Tibial artery (tissue), 4 donors: ENCODE measurements at places on chromosomes 1 and 21.

GRCh38 chr1:228792601-228793000 is 57.3 kb downstream of the RHOU start:
- H3K27ac ChIP-seq: no peak overlapping the region
- no peak overlapping the region for H3K4me3 ChIP-seq
- H3K4me1 ChIP-seq: no peaks in the 10 kb centered on the region
- H3K36me3 ChIP-seq: no peaks in the 10 kb centered on the region

DNA sequence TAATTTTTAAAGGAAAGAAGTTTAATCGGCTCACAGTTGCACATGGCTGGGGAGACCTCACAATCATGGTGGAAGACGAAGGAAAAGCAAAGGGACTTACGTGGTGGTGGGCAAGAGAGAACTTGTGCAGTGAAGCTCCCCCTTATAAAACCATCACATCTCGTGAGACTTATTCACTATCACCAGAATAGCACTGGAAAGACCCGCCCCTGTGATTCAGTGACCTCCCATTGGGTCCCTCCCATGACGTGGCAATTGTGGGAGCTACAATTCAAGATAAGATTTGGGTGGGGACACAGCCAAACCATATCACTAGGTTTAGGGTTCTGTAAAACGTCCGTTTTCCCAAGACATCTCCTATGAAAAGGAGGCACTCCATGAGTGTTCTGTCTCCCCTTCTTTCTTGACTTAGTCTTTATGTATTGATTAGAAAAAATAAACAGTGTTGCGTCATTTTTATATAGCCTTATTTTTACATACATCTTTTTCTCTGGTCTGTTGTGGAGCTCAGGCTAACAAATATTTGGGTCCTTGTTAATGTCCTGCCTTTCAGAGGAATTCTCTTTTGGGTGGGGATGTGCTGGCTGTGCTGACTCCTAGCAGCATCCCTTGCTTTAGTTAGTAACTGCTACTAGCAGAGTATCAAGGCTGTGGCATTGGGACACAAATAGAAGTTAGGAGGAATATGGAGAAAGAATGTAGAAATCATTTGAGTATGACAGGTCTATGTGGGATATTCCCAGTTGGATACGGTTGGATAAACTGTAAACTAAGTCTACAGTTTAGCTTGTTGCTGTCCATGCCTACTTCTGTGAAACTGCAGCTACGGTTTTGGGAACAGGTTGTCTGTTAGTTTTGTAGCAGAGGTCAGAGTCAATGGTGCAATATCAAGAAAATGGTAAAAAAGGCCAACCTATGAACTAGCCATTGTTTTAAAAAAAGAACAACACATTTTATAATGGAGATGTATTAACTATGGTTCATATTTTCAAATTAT is 23.5 kb downstream of the BACH1 start:
- no peak overlapping the region for H3K27ac ChIP-seq
- no peak for DNase-seq
- H3K27me3 ChIP-seq: no peaks in the 10 kb centered on the region
- H3K36me3 ChIP-seq: peaks cover 33% of the 10 kb centered on the region
- no peak overlapping the region for H3K4me3 ChIP-seq
- no peaks in the 10 kb centered on the region for H3K4me1 ChIP-seq

GRCh38 chr1:183838221-183838620 is 33.3 kb downstream of the RGL1 start:
- no peaks in the 10 kb centered on the region for H3K27me3 ChIP-seq
- no peak for DNase-seq
- no peaks in the 10 kb centered on the region for H3K4me1 ChIP-seq
- H3K36me3 ChIP-seq: no peaks in the 10 kb centered on the region

- no peaks in the 10 kb centered on the region for H3K4me1 ChIP-seq
- no peak for DNase-seq
Observed at GRCh38 chr1:192805832-192806323, 3.0 kb upstream of the RGS2 start.

DNA sequence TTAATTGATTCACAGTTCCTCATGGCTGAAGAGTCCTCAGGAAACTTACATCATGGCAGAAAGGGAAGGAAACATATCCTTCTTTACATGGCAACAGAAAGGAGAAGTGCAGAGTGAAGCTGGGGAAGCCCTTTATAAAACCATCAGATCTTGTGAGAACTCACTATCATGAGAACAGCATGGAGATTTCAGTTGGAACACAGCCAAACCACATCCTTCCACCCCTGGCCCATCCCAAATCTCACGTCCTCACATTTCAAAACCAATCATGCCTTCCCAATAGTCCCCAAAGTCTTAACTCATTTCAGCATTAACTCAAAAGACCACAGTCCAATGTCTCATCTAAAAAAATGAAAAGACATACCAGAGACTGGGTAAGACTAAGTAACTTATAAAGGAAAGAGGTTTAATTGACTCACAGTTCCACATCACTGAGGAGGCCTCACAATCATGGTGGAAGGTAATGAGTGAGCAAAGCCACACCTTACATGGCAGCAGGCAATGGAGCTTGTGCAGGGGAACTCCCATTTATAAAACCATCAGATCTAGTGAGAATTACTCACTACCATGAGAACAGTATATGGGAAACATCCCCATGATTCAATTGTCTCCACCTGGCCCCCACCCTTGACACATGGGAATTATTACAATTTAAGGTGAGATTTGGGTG is 105.2 kb downstream of the MRPL39 start:
- no peaks in the 10 kb centered on the region for H3K36me3 ChIP-seq
- H3K27me3 ChIP-seq: no peaks in the 10 kb centered on the region
- H3K4me3 ChIP-seq: no peak overlapping the region
- H3K27ac ChIP-seq: no peak overlapping the region
- DNase-seq: no peak

DNA sequence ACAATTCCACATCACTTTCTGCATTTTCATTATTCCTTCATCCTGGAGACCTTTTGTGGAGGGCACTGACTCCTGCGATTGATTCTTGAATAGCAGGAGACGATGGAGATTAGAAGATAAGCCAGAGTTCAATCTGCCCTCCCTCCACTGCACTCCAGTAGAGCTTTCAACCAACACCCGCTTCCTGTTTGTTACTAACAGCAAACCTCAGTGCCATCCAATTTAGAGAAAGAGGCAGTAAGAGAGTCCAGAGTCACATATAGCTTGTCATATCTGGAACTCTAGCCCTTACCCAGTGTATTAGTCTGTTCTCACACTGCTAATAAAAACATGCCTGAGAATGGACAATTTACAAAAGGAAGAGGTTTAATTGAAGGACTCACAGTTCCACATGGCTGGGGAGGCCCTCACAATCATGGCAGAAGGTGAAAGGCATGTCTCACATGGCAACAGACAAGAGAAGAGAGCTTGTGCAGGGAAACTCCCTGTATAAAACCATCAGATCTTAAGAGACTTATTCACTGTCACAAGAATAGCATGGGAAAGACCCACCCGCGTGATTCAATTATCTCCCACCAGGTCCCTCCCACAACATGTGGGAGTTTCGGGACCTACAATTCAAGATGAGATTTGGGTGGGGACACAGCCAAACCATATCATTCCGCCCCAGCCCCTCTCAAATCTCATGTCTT is 55.9 kb downstream of the PCBP3 start:
- H3K27me3 ChIP-seq: no peaks in the 10 kb centered on the region
- DNase-seq: no peak

DNA sequence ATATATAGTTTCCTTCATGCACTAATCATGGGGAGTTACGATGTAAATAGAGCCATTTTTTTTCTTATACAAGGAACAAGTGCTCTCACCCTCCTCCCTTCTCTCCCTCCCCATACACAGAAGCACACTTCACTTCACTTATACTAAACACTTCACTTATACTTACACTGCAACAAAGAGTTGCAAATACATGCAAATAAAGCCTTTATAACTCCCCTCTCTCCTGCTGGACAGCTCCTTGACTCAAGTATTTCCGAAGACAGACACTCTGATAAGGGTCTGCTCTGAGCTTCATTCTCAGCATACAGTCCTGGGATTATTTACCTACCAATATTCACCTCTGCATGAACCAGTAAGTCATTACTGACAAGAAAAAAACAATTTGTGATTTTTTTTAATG is 35.6 kb upstream of the ERG start:
- H3K27me3 ChIP-seq: no peaks in the 10 kb centered on the region
- H3K36me3 ChIP-seq: no peaks in the 10 kb centered on the region
- no peak overlapping the region for H3K27ac ChIP-seq
- no peak for DNase-seq
- no peak overlapping the region for H3K4me3 ChIP-seq

DNA sequence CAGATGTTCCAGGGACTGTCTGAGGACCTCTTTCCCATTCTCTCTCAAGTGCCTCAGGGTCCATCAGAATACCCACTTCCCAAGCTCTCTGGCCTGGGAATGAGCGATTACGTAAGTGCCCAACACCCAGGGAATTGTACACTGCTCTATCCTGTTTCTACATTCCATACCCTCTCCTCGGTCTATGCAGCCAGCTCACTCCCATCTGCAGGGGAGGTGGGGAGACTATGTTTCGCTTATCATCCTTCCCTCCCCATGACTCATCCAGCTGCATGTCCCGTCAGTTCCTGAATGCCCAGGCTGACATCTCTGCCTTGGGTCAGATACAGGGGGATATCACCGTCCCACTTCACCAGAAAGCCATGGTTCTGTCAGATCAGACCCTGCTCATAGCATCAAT is 34.5 kb upstream of the CD1D start:
- no peak overlapping the region for H3K27ac ChIP-seq
- no peaks in the 10 kb centered on the region for H3K27me3 ChIP-seq
- no peaks in the 10 kb centered on the region for H3K36me3 ChIP-seq
- H3K4me1 ChIP-seq: peaks cover 14% of the 10 kb centered on the region
- no peak for DNase-seq

GRCh38 chr1:117271959-117272358 is 61.2 kb upstream of the VTCN1 start:
- peaks cover 13% of the 10 kb centered on the region for H3K4me1 ChIP-seq
- H3K4me3 ChIP-seq: no peak overlapping the region
- no peaks in the 10 kb centered on the region for H3K36me3 ChIP-seq
- no peaks in the 10 kb centered on the region for H3K27me3 ChIP-seq
- no peak overlapping the region for H3K27ac ChIP-seq

- no peak for DNase-seq
- H3K27ac ChIP-seq: peak overlapping the region; percentile 0
- H3K4me3 ChIP-seq: no peak overlapping the region
- H3K27me3 ChIP-seq: no peaks in the 10 kb centered on the region
- H3K4me1 ChIP-seq: no peaks in the 10 kb centered on the region
Observed at GRCh38 chr1:205183676-205184335, 27.7 kb downstream of the DSTYK start.

DNA sequence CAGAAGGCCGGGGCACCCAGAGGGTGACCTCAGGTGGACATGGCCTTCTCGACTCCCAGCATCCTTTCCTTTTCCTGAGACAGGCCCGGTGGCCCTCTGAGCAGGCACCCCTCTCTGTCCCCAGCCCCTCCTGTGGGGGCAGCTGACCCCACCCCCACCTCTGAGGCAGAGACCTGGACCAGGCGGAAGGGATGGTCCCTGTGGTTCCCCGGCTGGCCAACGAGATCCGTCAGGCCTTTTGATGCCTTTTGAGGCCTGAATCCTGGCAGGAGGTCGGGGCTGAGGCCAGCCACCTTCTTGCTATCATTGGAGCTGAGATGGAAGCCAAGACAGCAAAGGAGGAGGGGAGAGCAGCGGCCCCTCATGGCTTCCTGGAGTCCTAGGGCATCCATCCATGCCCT is 50.2 kb upstream of the ACTRT2 start:
- H3K36me3 ChIP-seq: no peaks in the 10 kb centered on the region
- peaks cover 16% of the 10 kb centered on the region for H3K27me3 ChIP-seq
- H3K27ac ChIP-seq: no peak overlapping the region
- peaks cover 11% of the 10 kb centered on the region for H3K4me1 ChIP-seq

DNA sequence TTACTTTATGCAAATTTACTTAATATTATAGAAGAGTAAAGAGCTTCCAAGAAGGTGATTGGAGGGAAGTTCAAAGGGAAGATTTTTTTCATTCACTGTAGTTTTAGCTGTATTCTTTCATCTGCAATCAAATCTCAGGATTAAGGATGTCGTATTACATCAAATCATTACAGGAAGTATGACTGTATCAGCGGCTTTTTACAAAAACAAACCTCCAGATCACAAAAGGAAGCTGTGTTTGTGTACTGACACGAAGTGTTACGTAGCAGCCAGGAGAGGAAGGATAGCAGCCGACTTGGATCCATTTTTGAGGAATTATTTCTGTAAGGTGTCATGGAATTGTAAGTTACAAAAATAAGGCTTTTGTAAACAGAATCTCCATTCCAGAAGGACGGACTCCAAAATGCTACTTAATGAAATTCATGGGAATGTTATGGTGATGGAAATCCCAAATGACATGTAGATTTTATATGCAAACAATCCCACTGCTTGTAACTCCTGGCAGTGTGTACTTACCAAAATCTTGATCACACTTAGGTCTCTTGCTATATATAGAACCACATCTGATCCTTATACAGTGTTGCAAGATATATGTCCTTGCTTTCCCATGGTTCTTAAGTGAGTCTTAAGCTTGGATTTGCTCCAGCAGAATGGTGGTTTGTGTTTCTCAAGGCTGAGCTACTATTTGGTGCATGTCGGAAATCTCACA is 49.8 kb downstream of the KCNJ15 start:
- DNase-seq: no peak
- H3K36me3 ChIP-seq: no peaks in the 10 kb centered on the region
- peaks cover 39% of the 10 kb centered on the region for H3K4me1 ChIP-seq
- no peaks in the 10 kb centered on the region for H3K27me3 ChIP-seq
- H3K4me3 ChIP-seq: no peak overlapping the region
